ENCODE measurements at places on chromosomes 7 and 10.

DNA sequence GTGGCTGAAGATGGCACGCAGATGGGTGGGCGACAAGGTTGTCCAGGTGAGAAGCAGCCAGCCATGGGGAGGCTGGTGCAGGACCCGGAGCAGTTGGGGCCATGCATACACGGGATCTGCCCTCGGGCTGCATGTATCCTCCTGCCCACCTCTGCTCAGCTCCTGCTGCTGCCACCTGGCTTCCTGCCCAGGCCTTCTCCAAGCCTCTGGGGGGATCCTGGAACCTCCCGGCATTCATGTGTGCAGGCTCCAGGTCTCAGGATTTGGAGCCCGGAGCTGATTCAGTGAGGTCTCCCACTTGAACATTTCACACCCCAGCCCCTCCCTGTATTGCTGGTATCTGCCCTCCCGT, 27.0 kb downstream of the PDGFA start:
- DNase-seq = no peak

GRCh38 chr7:37048674-37049073, 324.4 kb upstream of the AOAH start:
- DNase-seq = no peak

GRCh38 chr10:56296618-56297017, 64.4 kb downstream of the ZWINT start:
- no peak for DNase-seq

DNA sequence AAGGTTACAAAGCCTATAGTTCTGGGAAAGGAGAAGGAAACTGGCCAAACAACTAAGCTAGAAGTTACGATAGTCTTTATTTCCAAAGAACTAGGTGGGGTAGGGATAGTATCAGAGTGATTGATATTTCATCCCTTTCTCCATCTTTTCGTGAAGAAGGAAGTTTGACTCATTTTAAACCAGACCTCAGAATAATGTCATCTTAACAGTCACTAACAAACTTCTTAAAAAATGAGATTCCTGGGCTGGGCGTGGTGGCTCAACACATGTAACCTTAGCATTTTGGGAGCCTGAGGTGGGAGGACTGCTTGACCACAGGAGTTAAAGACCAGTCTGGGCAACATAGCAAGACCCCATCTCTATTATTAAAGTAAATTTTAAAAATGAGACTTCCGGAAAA, 69.4 kb downstream of the ARL4A start:
- DNase-seq = no peak

GRCh38 chr7:139032473-139032872, 3.4 kb downstream of the ZC3HAV1L start:
- no peak for DNase-seq
